Mesothelial cell of epicardium (in vitro differentiated cells): ENCODE measurements at places on chromosomes 13 and 19. TPM values are rescaled to one million over a fixed set of nuclear protein-coding genes. Genes with fewer than 3 reads are reported as not detected.

CASP14 gene
- not detected in 3 replicates for total RNA-seq

DNA sequence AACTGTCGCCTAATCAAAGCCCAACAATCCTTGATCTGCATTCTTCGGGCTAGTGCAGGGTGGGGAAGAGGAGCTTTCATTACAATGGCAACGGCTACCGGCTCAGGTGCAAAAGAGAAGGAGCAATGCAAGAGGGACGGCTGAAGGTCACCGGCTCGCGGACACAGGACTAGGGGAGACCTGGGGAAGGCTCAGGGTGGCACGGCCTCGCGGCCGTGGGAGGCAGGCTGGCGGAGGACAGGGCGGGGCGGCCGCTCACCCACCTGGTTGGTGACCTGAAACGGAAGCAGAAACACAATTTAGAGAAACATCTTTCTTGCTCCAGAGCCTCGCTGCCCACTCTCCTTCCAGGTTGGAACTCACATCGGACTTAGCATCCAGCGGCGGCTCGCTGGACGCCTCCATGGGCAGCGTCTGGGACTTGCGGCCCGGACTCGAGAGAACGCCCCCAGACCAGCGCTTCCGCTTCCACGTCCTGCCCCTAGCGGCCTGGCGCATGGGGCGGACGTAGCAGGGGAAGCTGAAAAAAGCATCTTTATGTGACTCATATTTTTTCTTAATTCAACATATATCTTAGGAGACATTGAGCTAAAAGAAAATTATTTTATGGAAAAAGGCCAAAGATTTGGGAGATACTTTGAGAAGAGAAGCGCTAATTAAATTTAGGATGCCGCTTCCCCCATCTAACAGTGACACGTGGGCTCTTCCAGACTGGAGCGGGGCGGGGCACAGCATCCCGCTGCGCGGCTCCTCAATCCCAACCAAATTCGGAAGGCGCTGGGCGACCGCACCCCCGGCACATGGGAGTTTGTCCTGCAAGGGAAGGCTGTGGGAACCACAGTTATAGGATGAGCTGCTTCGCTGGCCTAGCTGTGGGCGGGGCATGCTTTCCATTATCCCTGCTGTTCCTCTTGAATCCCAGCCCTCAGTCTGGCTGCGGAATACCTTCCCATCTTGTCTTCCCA, at the start of gene COMMD6:
Gene COMMD6 (minus strand): TSS at position 441 of the 965 bp plus-strand sequence. CDS start 36 bp downstream, at position 405.
- DNase-seq, result peak; percentile 34

- DNase-seq, result no peak
These were observed 15.9 kb downstream of the ZDHHC20 start for GRCh38 chr13:21443171-21443570.

GRCh38 chr19:45117167-45117594, 24.2 kb downstream of the PPP1R37 start:
- no peak for DNase-seq

DNA sequence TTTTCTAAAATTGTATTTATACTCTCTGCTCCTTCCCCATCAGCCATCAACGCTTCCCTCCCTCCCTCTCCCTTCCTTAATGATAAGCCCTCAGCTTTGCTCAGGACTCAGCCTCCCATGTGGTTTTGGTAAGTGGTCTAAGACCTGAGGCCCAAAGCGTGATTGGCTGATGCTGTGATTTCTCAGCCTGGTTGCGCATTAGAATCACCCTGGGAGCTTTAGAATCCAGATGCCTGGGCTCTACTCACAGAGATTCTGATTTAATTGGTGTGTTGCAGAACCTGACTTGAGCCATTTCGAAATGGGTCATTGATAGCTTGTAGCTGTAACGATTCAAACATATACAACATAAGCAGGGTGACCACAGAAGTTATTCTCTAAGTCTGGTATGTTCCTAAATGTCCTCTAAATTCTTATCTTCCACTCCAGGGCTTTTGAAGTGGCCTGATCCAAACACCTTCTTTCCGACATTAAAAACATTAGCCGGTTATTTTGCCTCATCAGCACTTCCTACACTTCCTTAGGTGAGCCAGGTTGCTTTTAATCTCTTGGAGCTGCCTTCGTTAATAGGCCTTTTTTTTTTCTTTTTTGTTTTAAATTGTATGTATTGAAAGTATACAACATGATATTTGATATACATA, 60.6 kb downstream of the LRCH1 start:
- no peak for DNase-seq

- no peak for DNase-seq
These were observed at the start of gene SMIM17 for GRCh38 chr19:56642711-56643459. Gene SMIM17, plus strand, starts transcription at chr19:56643159. Its CDS starts 2,509 bp downstream, at chr19:56645668.
